ENCODE measurements at places on chromosomes 4 and X.

- H3K4me1 ChIP-seq: no peaks in the 10 kb centered on the region
- H3K36me3 ChIP-seq: no peaks in the 10 kb centered on the region
- no peak overlapping the region for H3K4me3 ChIP-seq
- H3K27me3 ChIP-seq: peaks cover 2% of the 10 kb centered on the region
- H3K27ac ChIP-seq: no peak overlapping the region
Measured at GRCh38 chr4:80814266-80814665, 216.2 kb upstream of the BMP3 start.

GRCh38 chr4:162921178-162921785 lies 245.4 kb downstream of the NAF1 start:
- H3K27ac ChIP-seq: no peak overlapping the region
- no peaks in the 10 kb centered on the region for H3K4me1 ChIP-seq

- no peak for DNase-seq
- H3K36me3 ChIP-seq: no peaks in the 10 kb centered on the region
- no peaks in the 10 kb centered on the region for H3K27me3 ChIP-seq
- H3K27ac ChIP-seq: peak overlapping the region; percentile 9
- H3K4me1 ChIP-seq: no peaks in the 10 kb centered on the region
- no peak overlapping the region for H3K4me3 ChIP-seq
Measured at GRCh38 chr4:88949605-88950004, 107.4 kb downstream of the FAM13A start.

DNA sequence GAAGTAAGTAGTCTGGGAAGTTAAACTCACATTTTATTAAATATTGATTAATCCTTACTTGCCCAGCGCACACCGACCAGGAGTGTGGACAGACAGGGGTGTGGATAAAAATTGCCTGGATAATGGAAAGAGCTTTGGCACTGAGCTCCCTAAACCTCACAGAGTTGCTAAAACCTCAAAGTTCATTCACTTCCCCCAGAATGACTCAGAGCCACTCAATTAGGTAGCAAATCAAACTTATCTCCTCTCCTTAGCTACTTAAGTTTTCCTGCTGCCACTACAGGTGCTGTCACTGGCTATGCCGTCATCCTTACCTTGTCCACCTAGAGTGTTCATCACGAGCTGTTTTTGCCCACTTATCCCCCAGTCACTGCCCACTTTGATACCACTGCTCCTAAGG lies 27.0 kb upstream of the MID1IP1 start:
- H3K27ac ChIP-seq: no peak overlapping the region
- no peak overlapping the region for H3K4me3 ChIP-seq
- H3K27me3 ChIP-seq: peaks cover 3% of the 10 kb centered on the region
- no peak for DNase-seq
- no peaks in the 10 kb centered on the region for H3K36me3 ChIP-seq
- H3K4me1 ChIP-seq: no peaks in the 10 kb centered on the region

DNA sequence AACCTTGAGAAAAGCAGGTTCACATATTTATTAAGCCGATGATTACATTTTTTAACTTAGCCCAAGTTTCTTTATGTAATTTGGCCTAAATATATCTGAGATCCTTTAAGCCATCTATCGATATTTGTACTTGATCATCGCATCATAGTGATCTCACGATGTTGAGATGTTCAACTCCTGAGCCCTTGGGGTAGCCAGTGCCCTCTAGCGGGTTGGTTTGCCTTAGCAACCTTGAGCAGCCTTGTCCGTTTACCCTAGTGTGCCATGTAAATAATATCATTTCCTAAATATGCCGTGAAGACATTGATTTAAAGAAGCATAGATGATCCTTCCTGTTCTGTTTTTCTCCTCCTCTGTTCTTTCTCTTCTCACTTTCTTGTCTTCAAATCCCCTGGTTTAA lies 432.2 kb downstream of the RPA4 start:
- H3K4me3 ChIP-seq: no peak overlapping the region
- no peak overlapping the region for H3K27ac ChIP-seq
- no peak for DNase-seq
- H3K4me1 ChIP-seq: no peaks in the 10 kb centered on the region
- H3K27me3 ChIP-seq: no peaks in the 10 kb centered on the region
- H3K36me3 ChIP-seq: peaks cover 2% of the 10 kb centered on the region

DNA sequence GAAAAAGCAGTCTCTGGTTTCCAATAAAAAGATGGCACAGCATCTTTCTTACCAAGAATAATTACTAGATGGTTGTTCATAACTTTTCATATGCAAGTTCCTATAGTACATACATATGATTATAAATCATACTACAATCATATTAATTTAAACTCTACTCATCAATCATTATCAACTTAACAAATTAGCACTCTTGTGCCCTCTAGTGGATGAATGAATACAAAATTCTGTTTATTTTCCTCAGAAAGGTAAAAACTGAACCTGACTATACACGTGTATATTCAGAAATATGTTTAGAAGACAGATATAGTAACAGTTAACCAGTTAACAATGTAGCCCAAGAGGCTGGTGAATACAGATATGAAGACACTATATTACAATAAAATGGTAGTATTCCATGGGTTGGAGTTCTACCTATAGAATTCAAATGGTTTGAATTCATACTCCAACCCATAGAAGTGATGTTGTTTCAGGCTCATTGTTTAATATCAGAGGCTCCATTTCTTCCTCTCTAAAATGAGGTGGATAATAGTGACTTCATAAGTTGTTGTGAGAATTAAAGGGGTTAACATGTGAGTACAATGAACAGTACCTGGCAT lies 100.0 kb downstream of the ADAMTS3 start:
- H3K27me3 ChIP-seq: peaks cover 5% of the 10 kb centered on the region
- no peak overlapping the region for H3K27ac ChIP-seq
- no peak for DNase-seq

DNA sequence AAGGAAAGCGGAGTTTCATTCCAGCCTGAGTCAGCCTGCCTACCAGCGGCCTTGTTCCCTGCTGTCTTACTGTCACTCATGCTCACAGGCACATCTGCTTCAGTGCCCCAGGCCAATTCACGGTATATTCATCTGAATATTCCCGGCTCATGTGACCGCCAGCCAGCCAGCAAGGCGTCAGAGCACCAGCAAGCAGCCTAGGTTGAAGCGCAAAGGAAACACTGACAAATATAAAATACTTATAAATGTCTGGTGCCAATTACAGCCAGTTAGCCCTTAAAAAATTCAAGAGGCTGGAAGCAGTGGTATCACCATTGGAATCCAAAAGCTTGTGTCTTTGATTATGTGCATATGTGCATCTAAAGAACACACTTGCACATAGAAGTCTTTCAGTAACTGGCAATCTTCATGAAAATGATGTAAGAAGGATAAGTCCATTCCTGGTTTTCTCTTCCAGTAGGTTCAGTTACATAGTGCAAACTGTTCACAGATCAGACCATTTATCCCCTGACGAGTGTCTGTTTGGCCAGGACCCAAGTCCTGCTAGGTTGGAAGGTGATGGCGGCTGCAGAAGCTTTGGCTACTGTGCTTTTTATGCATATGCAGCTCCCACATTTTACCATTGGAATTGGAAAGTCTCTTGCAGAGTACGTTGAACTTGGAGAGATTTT lies 61.3 kb downstream of the LUZP4 start:
- no peaks in the 10 kb centered on the region for H3K36me3 ChIP-seq
- no peaks in the 10 kb centered on the region for H3K27me3 ChIP-seq
- no peak overlapping the region for H3K27ac ChIP-seq
- DNase-seq: no peak

DNA sequence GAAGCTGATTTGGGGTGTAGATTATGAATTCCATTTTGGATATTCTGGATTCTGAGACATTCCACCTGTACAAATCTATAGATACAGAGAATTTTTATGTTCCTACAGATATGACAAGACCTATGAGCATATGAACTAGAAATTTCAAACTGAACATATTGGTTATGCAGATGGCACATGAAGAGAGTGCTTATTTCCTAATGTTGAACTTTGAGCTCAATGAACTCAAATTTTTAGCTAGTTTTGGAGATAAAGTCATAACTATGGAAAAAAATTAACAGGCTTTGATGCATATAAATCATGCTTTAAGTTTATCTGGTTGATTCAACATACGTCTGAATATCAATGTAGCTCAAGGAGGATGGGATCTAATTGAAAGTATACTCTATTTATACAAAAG lies 8.9 kb downstream of the CHIC2 start:
- H3K27me3 ChIP-seq: no peaks in the 10 kb centered on the region
- H3K4me1 ChIP-seq: peaks cover 37% of the 10 kb centered on the region
- no peak overlapping the region for H3K27ac ChIP-seq
- no peak for DNase-seq

DNA sequence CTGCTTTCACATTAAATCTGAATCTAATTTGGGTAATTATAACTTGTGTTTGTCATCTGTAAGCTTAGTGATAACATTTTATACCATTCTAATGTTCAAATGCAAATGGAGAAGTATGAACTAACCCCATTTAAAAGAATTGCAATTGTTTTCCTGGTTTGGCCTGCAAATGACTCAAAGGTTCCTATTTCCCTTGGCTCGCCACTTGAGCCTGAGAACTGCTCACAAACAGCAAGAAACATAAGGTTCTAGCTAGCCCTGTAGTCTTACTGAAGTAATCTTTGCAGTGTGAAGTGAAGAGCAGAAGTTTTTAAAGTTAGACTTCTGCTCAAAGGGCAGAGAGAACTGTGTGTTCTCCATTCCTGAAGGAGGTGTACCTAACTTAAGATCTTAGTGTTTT lies 27.2 kb downstream of the UPRT start:
- no peak overlapping the region for H3K27ac ChIP-seq
- peaks cover 62% of the 10 kb centered on the region for H3K36me3 ChIP-seq
- H3K4me3 ChIP-seq: no peak overlapping the region

- DNase-seq: no peak
- H3K27me3 ChIP-seq: peaks cover 36% of the 10 kb centered on the region
- H3K4me1 ChIP-seq: no peaks in the 10 kb centered on the region
- no peaks in the 10 kb centered on the region for H3K36me3 ChIP-seq
- H3K4me3 ChIP-seq: no peak overlapping the region
Measured at GRCh38 chr4:185637163-185637875, 102.0 kb upstream of the PDLIM3 start.

DNA sequence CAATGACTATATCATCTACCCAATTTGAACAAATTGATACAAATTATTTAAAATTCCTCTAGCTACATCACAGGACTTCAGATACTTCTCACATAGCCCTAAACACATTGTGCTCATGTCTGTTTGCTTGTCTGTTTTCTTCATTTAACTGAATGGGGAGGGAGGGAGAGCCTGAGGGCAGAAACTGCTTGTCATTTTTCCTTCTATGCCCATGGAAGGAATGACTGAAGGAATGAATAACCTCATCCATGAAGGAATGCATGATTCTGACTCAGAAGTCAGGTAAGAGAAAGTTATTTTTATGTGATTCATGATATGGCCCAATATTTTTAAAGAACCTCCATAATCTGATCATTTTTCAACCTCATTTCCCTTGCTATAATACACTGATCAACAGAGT lies 418.0 kb upstream of the PITX2 start:
- H3K4me3 ChIP-seq: no peak overlapping the region
- no peaks in the 10 kb centered on the region for H3K27me3 ChIP-seq
- no peak overlapping the region for H3K27ac ChIP-seq
- no peak for DNase-seq

DNA sequence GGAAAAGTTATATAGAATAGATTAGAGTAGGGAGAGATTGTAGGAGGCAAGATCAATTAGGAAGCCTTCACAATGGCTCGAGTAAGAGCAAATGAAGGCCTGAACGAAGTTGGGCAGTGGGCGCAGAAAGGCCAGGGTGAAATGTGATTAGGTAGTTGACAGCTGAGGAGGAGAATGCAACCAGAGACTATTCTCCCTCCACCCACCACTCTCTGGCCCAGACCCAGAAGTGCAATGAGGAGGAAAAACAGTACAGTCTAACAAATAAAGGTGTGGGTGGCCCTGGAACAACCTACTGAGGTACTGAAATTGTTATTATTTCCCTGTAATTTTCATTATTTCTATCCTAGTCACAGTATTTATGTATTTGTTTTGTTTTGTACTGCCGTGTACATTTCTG lies 176.7 kb downstream of the SLC39A8 start:
- no peaks in the 10 kb centered on the region for H3K36me3 ChIP-seq
- H3K27me3 ChIP-seq: no peaks in the 10 kb centered on the region
- H3K4me1 ChIP-seq: no peaks in the 10 kb centered on the region
- H3K27ac ChIP-seq: no peak overlapping the region

- H3K36me3 ChIP-seq: no peaks in the 10 kb centered on the region
- no peaks in the 10 kb centered on the region for H3K27me3 ChIP-seq
- H3K4me3 ChIP-seq: peak overlapping the region; percentile 24
- H3K4me1 ChIP-seq: peaks cover 87% of the 10 kb centered on the region
- H3K27ac ChIP-seq: peak overlapping the region; percentile 74
- no peak for DNase-seq
Measured at GRCh38 chrX:118534716-118535493, 39.3 kb downstream of the DOCK11 start.

- H3K4me1 ChIP-seq: no peaks in the 10 kb centered on the region
- H3K27ac ChIP-seq: no peak overlapping the region
- H3K36me3 ChIP-seq: no peaks in the 10 kb centered on the region
- H3K4me3 ChIP-seq: no peak overlapping the region
Measured at GRCh38 chr4:155842080-155842479, 24.0 kb downstream of the ASIC5 start.

GRCh38 chr4:81343046-81343445 lies 128.0 kb upstream of the PRKG2 start:
- H3K27ac ChIP-seq: no peak overlapping the region
- H3K36me3 ChIP-seq: no peaks in the 10 kb centered on the region
- DNase-seq: no peak
- no peaks in the 10 kb centered on the region for H3K4me1 ChIP-seq
- no peak overlapping the region for H3K4me3 ChIP-seq

DNA sequence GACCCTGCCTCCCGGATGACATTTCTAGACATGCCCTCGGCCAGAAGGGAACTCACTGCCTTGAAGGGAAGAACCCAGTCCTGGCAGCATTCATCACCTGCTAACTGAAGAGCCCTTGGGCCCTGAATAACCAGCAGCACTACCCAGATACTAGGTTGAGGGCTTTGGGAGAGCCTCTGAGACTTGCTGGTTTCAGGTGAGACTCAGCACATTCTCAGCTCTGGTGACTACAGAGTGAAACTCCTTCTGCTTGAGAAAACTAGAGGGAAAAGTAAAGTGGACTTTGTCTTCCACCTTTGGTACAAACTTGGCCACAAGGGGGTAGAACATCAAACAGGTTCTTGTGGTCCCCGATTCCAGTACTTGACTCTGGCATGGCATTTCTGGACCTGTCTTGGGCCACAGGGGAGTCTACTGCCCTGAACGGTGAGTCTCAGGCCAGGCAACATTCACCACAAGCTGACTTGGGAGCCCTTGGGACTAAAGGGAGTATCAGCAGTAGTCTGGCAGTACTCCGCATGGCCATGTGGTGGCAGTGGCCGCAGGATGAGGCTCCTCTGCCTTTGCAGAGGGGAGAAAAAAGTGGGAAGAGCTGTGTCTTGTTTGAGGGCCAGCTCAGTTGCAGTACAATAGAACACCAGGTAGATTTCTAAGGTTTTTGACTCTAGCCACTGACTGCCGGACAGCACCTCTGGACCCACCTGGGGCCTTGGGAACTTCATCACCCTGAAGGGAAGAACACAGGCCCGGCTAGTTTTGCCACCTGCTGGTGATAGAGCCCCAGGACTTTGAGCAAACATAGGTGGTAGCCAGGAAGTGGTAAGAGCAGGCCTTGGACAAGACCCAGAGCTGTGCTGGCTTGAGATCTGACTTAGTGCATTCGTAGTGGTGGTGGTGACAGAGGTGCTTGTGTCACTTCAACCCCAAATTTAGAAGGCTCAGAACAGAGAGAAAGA lies 414.8 kb downstream of the OPHN1 start:
- no peak overlapping the region for H3K27ac ChIP-seq
- no peak overlapping the region for H3K4me3 ChIP-seq
- DNase-seq: no peak
- no peaks in the 10 kb centered on the region for H3K4me1 ChIP-seq

All from naive thymus-derived CD8-positive, alpha-beta T cell (primary cell).